ENCODE measurements at places on chromosomes 1 and 21.
A peak's percentile ranks its signal among the peaks of the same experiment; 100 is the strongest.

- no peak for DNase-seq
These were observed 101.0 kb downstream of the KIF26B start for GRCh38 chr1:245255783-245256182.

GRCh38 chr1:203089651-203090045 lies 3.8 kb upstream of the MYOG start:
- no peak for DNase-seq

GRCh38 chr1:29962831-29963247 lies 726.5 kb downstream of the PTPRU start:
- no peak for DNase-seq

DNA sequence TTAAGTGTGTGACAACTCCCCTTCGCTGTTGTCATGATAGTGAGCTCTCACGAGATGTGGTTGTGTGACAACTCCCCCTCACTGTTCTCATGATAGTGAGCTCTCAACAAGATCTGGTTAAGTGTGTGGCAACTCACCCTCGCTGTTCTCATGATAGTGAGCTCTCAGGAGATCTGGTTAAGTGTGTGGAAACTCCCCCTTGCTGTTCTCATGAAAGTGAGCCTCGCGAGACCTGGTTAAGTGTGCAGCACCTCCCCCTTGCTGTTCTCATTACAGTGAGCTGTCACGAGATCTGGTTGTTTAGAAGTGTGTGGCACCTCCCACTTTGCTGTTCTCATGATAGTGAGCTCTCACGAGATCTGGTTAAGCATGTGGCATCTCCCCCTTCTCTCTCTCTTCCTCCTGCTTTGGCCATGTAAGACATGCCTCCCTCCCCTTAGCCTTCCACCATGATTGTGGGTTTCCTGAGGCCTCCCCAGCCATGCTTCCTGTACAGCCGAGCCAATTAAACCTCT lies 25.1 kb upstream of the LSS start:
- peak; percentile 48 for DNase-seq

DNA sequence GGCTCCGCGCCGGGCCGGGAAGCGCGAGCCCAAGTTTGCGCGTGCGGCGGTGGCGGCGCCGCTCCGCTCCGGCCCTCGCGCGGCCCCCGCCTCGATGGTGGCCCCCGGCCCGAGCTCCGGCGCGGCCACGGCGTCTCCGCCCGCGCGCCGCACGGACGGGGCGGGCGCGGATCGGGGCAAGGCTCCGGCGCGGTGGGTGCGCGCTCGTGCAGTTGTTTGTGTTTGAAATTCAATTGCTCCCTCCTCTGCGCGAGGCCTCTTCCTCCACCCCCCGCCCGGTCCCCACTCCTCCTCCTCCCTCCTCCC lies at the start of gene HDGF:
Gene HDGF, minus strand, starts transcription at position 225 of the 306 bp plus-strand sequence. CDS start 246 bp downstream, outside the sequence.
- no peak for DNase-seq

GRCh38 chr1:160618327-160618726 lies 28.5 kb downstream of the SLAMF1 start:
- no peak for DNase-seq

GRCh38 chr1:54252371-54252936 lies 52.5 kb downstream of the MRPL37 start:
- no peak for DNase-seq

DNA sequence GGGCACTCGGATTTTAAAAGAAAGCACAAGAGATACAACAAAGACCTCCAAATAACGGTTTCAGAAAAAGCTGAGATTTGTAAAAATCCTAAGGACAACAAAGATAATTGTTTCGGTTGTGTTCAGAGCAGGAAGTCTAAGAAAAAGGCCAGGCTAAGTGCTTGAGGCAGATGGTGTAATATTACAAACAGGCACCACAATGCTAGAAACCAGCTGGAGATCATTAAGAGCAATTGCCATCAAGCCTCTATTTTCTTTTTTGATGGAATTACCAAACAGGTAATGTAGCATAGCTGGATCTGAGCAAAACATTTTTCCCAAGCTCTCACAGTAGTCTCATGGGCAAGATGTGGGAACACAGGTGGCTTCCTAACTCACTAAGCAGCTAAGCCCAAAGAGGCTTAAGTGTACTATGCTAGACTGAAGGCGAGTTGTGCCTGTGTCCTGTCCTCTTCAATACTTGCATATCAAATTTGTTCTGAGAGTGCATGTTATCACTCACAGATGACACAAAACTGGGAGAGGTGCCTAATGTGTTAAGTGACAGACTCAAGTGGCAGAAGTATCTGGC lies 161.6 kb downstream of the GLUL start:
- DNase-seq, result no peak

DNA sequence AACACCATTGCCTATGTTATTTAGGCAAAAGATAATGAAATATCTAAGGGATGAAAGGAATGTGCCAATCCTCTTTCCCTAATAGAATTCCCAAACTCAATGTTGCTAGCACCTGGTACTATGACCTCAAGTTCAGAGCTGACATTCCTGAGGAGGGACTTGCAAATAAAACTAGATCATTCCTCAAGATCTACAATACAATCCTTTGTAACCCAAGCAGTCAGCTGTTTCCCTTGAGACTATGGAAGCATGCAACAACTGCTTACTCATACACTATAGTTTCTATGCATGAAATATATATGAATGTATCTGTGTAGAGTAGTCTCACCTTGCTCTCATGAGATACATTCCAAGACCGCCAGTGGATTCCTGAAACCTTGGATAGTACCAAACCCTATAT lies 65.0 kb downstream of the ABL2 start:
- DNase-seq, result no peak

DNA sequence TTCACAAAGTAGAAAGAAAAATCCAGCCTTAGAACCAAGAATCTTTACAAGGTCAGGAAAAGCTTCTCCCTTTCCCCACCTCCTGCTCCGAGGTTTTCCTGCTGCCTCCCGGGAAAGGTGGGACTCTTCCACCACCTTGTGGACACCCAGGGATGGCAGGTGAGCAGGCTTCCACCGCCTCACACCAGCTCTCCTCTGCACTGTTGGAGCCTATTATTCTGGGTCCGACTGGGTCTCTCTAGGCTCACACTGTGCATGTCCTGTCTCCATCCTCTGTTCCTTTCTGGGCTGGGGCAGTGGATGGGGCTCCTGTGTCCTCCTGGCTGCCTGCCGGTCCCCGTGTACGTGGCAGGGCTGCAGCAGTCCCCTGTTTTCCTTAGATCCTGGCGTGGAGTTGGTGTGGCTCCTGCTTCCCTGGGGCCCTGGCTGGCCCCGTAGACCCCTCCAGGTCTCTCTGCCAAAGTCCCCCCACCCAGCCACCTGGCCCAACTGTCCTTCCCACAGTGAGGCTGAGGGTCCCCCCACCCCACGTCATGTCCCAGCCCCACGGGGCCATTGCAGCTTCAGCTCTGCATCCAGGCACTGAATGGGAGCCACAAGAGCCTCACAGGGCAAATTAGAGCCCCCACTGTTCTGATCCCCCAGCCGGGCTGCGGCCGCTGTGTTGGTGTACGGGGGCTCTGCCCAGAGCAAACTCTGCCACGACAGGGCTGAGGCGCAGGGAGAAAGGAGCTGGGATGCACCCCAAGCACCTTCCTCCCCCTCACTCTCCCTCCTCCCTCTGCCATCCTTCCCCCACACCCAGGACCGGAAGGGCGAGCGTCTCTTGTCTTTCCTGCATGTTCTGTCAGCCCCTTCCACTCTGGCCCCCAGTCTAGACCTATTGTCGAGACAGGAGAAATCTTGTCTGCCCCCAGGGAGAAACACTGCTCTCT lies 3.3 kb upstream of the SLC45A1 start:
- peak; percentile 41 for DNase-seq

GRCh38 chr1:59266180-59266926 lies 30.5 kb upstream of the FGGY start:
- no peak for DNase-seq

DNA sequence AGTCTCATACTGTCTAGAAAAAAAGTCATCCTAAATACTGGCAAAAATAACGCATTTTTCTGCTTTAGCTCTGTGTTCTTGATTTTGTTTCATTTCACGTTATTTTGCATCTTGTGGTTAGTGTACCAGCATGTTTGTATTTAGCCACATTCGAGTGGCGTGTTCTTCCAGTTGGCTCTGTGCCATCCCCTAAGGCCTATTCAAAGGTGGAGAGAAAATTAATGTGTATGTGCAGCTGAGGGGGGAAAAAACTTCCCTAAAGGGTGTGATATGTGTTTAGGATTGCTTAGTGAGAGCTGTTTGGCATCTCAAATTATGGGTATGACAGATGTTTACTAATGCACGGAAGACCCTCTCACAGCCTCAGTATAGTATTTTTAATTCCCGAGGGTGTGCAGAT lies 12.1 kb downstream of the DNAJC16 start:
- DNase-seq, result no peak

DNA sequence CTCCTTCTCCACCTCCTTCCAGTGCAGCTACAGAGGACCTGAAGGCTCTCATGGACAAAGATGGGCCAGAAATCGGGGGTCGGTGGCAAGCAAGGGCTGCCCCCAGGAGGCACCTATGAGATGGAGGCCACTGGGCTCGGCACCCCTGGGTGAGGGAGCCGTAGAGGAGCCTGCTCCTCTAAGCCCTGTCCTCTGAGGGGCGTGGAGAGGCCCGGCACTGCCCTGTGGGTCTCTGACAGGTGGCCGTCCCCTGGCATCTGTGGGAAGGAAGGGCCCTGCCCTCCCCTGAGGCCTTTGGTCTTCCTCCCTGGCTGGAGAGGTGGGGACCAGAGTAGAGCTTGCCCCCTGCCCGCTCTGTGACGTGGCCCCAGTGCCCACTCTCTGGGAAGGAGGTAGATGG lies 30.9 kb downstream of the PRDM16 start:
- DNase-seq, result no peak

DNA sequence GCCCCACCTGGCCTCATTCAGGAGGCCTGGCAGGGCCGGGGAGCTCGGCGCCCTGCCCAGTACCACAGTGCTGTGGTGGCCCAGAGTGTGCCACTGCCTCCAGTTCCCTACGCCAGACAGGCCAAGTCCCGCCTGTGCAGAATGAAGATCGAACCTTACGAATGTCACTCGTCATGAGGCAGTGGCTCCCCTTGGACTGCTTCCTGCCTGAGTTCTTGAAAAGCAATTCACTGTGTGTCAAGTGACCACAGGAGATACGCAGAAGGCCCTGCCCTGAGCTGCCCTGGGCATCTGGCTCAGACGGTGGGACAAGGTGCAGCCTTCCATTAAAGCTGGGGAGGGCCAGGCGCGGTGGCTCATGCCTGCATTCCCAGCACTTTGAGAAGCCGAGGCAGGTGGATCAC lies 49.6 kb upstream of the LRP8 start:
- DNase-seq, result no peak

- no peak for DNase-seq
These were observed 33.0 kb upstream of the EPS8L3 start for GRCh38 chr1:109796484-109797302.

- peak; percentile 71 for DNase-seq
These were observed 52.3 kb downstream of the BCAR3 start for GRCh38 chr1:93629101-93630059.

DNA sequence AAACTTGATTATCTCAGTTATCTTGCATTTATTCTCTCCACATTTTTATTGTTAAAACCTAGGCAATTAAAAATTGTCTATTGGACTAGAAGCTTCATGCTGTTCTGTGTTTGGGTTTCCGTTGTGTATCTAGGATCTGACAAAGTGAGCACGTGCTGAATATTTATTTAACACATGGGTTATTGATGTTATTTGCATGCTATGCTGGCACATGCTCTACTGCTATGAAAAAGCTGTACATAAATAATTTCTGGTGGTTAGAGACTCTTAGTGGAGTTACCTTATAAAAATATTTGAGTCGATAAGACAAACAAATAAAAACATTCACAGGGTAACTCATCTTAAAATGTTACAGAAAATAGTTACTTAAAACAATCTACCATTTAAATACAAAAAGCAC lies 1769.7 kb downstream of the MRPL39 start:
- DNase-seq, result no peak

DNA sequence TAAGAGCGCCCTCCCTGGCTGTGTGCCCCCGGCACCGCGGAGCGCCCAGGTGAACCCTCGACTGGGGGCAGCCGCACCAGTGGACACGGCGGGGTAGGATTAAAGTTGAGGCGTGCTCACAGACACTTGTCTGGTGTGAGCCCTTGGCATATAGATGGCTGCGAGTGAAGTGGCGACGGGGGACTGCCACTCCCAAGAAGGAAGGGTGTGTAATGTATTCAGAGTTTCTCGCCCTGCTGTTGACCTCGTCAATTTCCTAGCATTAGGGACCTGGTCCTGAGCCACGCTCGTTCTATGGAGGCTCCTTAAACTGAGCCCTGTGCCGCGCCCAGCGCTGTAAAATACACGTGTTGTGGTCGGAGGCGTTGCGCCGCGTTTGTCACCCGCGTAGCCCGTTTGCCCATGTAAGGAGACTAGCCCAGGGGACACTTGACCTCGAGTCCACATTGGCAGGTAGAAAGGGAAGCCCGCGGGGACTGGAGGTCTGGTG lies 554 bp downstream of the EVA1C start:
- DNase-seq, result no peak

DNA sequence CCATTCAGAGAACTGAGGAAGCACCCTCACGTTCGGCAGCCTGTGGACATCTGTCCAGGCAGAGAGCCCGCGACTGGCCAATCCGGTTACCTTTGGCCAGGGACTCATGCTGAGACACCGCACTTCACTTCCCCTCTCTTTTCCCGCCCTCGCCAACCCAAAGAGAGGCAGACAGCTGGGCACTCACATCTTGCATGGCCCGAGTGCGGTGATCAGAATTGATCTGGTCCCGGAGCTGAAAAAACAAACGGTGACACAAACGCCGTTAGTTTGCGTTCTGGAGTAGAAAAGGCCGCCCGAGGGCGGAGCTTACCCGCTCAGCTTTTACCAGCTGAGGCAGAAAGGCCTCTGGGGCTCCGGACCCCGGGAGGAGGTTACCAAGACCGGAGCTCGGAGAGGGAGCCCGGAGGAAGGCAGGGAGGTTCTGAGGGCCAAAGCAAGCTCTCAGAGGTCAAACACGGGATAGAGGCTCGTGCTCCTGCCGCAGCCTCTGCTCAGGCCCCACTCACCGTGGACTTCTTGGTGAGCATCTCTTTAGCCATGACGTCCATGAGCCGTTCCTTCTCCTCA lies 376 bp downstream of the SF3A3 start:
- peak; percentile 27 for DNase-seq

- no peak for DNase-seq
These were observed 362.0 kb downstream of the ADGRL2 start for GRCh38 chr1:82162486-82163420.

- DNase-seq, result peak; percentile 85
These were observed at the start of gene BACH1 for GRCh38 chr21:29298348-29299045. Gene BACH1 (plus strand): TSS chr21:29298922. CDS start chr21:29321281, 22,359 bp downstream.

DNA sequence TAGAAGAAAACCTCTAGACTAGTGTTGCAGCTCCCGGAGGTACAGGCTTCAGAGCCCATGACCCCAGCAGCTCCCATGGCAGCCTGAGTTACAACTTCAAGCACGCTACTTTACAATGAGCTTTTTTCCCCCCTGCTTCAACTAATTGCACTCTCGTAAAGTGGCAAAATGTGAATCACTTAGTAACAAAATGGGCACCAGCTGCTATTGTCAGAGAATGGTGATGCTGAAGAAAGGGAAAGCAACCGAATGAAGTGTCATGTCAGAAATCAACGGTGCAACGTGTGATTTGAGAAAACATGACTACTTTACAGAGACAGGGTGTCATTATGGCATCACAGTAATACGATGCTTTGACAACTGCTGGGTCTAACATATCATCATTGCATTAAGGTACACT lies 40.5 kb downstream of the ESRRG start:
- no peak for DNase-seq

- DNase-seq, result no peak
These were observed 117.2 kb upstream of the JUN start for GRCh38 chr1:58901008-58901407.

Data from CD4-positive, alpha-beta T cell treated with Interleukin-4 for 4 hours (primary cell).